Activated T-helper 17 cell treated with anti-CD3 and anti-CD28 coated beads, Interleukin-2, amount 50 U/mL, for 72 hours (primary cell): ENCODE measurements at places on chromosomes 11 and 22. TPM values are rescaled to one million over a fixed set of nuclear protein-coding genes. Genes with fewer than 3 reads are reported as not detected.

DNA sequence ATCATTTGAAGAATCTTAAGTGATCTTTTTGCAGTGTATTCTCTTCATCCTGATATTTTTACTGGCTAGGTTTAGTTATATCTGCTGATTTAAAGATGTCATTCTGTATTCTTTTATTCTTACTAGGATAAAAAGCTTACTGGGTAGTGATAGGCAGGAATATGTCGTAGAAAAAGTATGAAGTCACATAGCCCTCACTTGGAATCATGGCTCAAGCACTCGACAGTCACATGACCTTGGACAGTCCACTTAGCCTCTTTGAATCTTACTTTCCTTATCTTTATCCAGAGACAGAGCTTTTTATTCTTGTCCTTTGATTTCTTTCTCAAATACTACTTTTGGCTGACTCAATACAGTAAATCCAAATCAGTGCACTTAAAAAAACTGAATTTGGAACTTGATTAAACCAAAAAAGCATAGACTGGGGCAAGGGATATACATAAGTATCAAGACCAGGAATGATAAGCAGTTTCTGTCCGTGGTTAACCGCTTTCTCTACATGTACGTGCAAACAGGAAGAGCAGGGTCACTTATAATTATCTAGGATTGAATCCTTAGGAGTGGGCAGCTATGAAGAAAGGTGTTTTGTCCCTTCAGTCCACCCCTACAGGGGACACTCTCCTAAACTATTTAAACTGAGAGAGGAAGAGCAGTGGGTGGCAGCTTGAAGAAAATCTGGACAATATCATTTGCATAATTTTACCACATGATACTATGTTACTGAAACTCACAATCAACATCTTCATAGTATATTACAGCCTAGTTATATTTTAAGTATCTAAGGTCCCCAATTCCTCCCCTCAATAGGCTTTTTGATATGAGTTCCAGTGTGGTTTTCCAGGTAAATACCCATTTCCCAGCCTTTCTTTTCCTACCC is 8.0 kb downstream of the MMP7 start:
- ATAC-seq: peak; percentile 42

DNA sequence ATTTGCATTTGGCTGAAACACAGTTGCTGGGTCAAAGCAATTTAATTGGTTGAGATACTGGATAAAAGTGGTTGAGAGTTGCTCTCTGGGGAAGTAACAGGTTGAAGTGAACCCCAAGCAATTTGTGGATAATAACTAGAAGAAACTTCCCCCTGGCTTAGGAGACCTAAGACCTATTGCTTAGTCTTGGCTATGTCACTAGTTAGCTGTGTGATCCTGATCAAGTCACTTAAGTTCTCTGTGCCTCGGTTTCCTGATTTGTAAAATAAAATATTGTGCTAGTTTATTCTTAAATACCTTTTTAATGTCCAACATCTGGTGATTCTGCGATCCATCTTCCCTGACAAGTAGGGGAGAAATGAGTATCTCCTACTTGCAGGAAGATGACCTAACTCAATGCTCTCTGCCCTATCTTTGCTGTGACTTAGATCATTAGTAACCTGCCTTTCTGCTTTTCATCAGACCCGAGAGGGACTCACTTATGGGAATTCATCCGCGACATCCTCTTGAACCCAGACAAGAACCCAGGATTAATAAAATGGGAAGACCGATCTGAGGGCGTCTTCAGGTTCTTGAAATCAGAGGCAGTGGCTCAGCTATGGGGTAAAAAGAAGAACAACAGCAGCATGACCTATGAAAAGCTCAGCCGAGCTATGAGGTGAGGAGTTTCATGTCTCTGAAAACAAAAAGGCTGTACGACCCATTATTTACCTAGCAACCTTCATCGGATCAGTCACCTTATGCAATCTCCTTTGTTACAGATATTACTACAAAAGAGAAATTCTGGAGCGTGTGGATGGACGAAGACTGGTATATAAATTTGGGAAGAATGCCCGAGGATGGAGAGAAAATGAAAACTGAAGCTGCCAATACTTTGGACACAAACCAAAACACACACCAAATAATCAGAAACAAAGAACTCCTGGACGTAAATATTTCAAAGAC is 37.5 kb downstream of the EHF start:
- no peak for ATAC-seq

ABCC8 gene
- not detected for total RNA-seq

DNA sequence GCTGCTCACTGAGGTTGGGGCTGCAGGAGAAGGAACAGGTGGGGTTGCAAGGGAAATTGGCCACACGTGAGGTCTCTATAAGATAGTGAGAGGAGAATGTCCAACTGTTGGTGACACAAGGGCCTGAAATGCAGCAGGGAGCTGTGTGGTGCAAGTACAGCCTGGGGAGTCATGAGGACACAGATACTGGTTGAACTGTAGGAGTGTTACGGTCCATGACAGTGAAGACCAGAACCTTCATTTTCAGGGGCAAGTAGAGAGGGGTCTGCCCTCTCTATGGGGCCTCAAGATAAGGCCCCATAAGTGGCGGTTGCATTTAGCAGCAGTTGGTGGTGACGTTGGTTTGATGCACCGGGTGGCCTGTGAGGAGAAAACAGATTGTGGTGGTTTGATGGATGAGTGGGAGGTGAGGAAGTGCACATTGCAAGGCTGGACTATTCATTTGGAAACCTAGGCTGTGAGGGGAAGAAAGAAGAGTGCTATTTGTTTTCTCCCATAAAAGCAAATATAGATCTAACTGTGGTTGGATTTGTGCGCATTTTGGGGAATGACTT is 39.4 kb downstream of the MICAL2 start:
- peak; percentile 67 for ATAC-seq

MOGAT2 gene
- total RNA-seq: not detected

DNA sequence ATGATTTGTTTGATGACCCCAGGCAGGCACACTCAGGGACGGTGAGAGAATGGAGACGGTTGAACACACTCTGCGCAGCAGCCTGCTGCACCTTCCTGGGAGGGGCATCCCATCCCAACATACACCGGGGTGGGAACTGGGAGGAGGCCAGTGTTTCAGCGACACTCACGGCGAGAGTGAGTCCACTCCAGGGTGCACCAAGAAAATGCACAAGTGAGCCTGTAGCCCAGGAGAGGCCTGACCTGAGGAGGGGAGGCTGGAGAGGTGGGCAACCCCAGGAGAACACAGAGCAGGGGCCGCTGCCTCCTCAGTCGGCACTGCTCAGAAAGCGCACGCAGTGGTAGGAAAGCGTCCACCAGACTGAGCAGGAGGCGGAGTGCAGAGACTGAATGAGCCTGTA is 54.5 kb downstream of the IGF2 start:
- ATAC-seq: no peak

GRCh38 chr11:106063009-106063408 is 14.1 kb downstream of the KBTBD3 start:
- ATAC-seq: peak; percentile 64

ZFTA gene
- 1.3 TPM for total RNA-seq

OR5P2 gene
- not detected for total RNA-seq
